Transverse colon (tissue), 4 donors: ENCODE measurements at places on chromosomes 4 and X. TPM values are rescaled to one million over a fixed set of nuclear protein-coding genes. Genes with fewer than 3 reads are reported as not detected.

SPANXN1 gene
- total RNA-seq: not detected

GPR50 gene
- not detected for total RNA-seq

PPBP gene
- total RNA-seq: not detected

SLC7A11 gene
- total RNA-seq: 0.82 TPM

FAAH2 gene
- total RNA-seq: 12.0 TPM

SYN1 gene
- total RNA-seq: 0.16 TPM

ADGRL3 gene
- 5.7 TPM for total RNA-seq

EMCN gene
- 1.4 TPM for total RNA-seq

DNA sequence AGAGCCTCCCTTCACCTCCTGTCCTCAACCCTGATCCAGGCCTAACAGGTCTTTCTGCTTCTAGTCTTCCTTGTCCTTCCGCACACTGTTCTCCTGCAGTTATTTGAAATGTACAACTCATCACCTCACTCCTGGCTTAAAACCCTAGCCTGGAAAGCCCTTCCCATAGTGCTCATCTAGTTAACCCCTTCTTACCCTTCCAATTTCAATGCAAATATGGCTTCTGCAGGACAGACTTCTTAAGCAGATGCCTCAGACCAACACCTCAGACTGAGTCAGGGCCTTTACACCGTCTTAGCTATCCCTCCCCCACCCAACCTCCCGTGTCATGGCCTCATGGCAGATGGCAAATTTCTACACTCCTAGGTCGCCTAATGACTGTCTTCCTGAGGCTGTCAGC is 130.4 kb downstream of the BCOR start:
- no peak for DNase-seq

DNA sequence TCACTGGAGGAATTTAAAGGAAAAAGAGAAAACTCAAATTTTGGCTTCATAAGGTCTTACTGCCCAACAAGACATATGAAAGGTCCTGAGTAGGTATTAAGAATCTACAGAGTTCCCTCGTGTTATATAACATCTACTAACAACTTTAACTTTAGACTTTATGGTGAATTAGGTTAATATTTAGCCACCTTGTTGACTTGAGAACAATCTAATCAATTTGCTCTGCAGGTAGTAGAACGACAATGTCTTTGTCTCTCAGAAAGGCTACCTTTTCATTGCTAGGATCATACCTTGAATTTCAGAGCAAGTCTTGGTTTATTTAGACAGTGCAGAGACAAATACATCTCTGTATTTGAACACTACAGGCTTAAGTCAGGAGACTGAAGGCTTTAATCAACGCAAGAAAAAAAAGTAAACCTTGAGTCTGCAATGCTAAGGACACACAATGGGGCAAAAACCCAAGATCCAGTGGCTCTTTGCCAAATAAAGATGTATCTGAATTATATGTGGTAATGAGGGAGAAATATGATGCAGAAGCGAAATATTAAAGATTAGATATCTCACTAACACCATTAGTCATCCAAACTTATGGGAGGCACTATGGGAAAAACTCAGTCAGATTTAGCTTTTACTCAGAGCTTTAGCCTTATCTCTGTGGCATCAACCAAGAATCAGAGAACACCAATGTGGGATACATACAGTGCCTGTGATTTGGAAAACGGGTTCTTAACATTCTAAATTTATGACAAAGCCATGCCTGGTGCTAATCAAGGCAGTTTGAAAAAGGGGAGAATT is 93.6 kb upstream of the FTHL17 start:
- DNase-seq: no peak

DNA sequence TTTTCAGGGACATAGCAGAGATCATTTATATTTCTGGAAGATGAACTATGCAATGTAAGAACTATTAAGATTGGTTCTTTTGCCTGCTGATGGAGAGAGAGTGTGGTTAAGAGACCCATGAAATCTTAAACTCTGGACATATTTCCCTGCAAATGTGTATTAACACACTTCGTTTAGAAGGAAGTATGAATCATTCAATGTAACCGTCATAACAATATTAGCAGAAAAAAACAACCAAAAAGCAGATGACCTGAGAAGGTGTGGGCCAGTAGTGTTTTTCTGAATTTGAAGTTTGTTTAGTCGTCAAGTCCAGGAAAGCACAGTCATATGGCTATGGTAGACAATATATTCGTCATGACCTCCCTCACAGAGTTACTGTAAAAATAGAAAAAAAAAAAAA is 2.5 kb upstream of the TMPRSS11D start:
- no peak for DNase-seq

- DNase-seq: no peak
Measured at GRCh38 chrX:10007621-10008020, 40.5 kb downstream of the CLDN34 start.

GRCh38 chr4:133943081-133943480 is 258.5 kb downstream of the PABPC4L start:
- no peak for DNase-seq

- DNase-seq: no peak
Measured at GRCh38 chr4:99630857-99631360, 26.7 kb downstream of the C4orf54 start.

GRCh38 chrX:129665916-129666644 is 11.3 kb upstream of the APLN start:
- no peak for DNase-seq

- DNase-seq: no peak
Measured at GRCh38 chrX:13570261-13570605, 832 bp downstream of the EGFL6 start.

DNA sequence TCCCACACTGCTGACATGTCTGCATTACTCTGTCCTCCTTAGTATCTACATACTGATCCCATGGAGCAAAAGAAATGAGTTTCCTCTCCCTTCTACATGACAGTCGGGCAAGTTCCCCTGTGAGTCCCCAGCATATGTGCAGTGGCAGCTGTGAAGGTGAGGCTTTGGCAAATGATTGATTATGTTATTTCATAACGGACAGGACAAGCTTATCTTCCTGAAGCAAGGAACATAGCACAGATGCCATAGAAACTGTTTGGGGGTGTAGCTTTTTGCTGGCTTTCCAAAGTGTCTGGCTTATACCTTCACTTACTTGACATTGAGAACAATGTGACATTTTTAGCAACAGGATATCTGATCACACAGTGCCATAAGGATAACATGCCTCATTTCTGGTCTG is 136.8 kb upstream of the PDLIM3 start:
- no peak for DNase-seq

- DNase-seq: no peak
Measured at GRCh38 chr4:99634742-99635360, 22.8 kb downstream of the C4orf54 start.

DNA sequence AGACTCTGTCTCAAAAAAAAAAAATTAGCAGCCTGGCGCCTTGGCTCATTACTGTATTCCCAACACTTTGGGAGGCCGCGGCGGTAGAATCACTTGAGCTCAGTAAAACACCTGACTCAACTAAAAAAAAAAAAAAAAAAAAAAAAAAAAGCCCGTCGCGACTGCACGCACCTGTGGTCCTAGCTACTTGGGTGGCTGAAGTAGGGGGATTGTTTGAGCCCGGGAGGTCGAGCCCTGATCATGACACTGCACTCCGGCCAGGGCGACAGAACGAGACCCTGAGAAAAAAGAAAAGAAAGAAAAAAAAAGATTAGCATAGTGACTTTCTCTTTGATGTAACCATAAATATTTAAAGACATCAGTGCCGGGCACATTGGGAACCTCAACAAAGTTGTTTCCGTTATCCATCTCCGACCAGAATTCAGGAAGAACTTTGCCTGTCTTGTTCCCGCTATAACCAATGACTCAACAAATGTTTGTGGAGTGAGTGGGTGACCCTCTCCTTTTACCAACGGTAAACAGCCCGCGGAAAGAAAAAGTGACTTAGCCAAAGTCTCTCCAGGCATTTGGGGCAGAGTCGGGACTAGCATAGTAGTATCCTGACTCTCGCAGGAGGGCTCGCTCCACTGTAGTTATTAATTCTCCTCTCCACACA is 553 bp upstream of the MED28 start:
- no peak for DNase-seq
